ENCODE measurements at places on chromosomes 2 and 18.

DNA sequence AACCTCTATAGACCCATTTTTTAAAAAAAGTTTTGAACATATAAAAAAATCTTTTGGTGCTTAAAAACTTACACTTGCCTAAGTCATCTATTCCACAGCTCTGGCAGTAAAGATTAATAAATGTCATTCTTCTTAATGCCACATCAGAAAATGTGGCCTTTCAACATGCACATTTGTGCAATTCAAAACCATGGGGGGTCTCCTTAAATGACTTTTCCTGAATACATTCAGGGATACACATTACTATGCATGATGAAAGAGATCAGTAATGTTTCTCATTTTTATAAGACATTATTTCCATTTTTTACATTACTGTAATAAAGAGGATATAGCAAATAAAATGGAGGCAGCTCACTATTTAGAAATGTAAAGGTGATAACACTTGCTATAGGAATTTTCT is 142.3 kb downstream of the RBM43 start:
- no peak for DNase-seq

DNA sequence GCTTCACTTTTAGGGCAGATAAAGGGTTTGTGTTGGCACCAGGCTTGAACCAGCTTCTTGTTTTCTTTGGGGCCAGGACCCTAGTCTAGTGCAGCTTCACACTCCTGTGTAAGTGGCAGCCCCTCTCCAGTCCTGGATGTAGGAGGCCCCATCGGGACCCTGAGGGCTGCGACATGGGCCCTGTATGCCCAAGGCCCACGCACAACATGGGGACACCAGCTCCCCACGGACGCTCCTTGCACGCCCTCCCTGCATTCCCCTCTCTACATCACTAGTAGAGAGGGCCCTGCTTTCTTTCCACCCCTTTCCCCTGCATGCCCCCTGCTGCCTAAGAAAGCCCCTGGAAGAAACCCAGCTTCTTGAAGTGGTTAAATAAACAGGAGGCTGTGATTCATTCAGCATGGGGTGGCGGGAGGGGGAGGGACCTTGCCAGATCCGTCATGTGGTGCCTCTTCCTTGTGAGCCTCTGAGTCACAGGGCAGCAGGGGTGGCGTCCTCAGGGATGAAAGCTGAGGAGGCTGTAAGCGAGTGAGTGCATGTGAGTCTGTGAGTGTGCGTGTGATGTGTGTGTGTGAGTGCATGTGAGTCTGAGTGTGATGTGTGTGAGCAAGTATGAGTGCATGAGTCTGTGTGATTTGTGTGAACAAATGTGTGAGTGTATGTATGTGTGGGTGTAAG is 42.5 kb downstream of the COPS8 start:
- DNase-seq: no peak

DNA sequence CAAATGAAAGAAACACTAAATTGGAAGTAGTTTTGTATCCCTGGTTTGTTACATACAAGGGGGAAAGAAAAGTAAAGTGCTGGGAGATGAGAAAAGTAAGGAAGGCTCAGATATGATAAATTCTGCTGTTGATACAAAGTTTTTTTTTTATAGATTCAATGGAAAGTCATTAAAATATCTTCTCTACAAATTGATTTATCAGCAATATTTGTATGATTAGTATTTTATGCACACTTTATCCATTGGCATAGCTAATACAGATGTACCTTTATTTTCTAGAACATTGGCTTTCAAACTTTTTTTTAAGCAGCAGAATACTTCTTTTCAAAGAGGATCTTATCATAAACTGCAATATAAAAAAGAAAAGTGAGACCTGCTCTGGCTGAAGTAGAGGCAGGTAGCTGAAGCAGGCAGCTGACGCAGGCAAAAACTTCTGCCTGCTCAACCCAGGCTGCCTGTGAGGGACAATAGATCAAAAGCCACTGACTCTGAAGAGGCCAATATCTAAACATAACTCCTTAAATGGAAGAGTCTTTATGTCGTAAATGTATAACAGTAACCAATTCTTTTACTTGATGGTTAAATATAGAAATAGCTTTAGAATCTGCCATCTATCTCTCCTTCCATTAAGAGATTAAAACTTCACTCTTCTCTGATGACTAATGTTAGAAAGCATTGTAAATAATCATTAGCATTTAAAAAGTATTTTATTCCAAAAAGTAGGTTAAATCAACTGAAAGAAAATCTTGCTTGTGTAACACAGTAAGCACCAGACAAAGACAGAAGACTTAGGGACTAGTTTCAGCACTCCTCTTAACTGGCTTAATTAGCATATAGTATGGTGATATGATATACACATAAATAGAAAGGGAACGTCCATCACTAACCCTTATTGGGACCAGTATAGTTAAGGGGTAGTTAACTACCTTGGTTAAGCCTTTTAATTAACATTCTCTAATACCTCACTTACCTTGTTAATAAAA is 174.2 kb downstream of the SLC39A10 start:
- DNase-seq: no peak

GRCh38 chr18:29028560-29028959 is 851.6 kb upstream of the CDH2 start:
- DNase-seq: no peak

- DNase-seq: no peak
Measured at GRCh38 chr2:197504512-197504911, 4.3 kb downstream of the HSPE1 start.

- no peak for DNase-seq
Measured at GRCh38 chr2:233882353-233882752, 14.2 kb upstream of the MSL3B start.

Data from left lobe of liver (tissue), 2 donors.